B cell (primary cell): ENCODE measurements at places on chromosomes 7 and 10. TPM values are rescaled to one million over a fixed set of nuclear protein-coding genes. Genes with fewer than 3 reads are reported as not detected.

DNA sequence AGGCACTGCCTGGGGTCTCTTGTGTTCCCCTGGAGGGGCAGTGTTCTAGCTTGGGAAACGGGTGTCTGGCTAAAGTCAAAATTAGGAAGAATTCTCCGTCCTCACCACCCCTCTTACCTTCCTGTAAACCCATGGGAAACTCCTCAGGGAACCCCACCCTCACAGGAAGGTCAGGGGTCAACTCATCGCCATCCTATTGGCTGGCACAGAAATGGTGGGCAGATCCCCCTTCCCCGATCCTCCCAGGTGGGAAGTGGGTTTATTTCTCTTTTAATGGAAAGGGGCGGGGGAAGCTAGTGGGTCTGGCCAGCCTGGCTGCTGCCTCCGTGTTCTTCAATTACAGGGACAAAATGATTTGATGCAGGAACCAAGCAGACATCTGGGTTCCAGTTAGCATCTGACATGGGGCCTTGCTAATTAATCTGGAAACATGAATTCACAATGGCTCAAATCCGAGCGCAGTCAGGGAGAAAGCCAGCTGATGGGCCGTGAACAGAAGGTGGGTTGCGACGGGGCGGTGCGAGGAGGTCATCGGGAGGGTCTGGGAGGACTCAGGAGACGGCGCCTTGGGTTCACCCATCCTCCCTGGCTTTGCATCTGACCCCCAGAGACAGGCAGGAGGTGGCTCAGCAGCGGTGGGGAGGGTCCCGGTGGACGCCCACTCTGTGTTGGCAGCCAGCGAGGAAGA lies 66.6 kb downstream of the SLIT1 start:
- H3K27me3 ChIP-seq = peaks cover 12% of the 10 kb centered on the region
- no peak overlapping the region for H3K4me3 ChIP-seq
- H3K4me1 ChIP-seq = no peaks in the 10 kb centered on the region
- DNase-seq = no peak
- no peaks in the 10 kb centered on the region for H3K36me3 ChIP-seq
- H3K27ac ChIP-seq = no peak overlapping the region

DNA sequence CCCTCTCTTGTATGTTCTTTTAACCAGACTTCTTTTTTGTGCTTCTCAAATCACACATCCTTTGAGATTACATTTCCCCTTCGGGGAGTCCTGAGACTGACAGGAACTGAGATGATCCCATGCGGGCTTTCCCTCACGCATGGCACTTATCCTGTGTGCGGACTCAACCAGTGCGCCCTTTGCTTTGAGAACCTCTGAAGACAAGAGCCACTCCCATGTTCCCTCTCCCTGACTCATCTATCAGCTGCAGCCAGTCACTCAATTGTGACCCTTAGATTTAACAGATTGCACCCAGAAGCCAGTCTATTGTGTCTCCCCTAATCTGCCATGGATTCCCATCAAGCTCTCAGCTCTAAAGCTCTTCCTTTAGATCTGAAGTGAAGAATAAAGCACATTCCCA lies 353.9 kb upstream of the MEOX2 start:
- H3K27ac ChIP-seq = no peak overlapping the region
- no peaks in the 10 kb centered on the region for H3K36me3 ChIP-seq
- H3K4me3 ChIP-seq = no peak overlapping the region

DNA sequence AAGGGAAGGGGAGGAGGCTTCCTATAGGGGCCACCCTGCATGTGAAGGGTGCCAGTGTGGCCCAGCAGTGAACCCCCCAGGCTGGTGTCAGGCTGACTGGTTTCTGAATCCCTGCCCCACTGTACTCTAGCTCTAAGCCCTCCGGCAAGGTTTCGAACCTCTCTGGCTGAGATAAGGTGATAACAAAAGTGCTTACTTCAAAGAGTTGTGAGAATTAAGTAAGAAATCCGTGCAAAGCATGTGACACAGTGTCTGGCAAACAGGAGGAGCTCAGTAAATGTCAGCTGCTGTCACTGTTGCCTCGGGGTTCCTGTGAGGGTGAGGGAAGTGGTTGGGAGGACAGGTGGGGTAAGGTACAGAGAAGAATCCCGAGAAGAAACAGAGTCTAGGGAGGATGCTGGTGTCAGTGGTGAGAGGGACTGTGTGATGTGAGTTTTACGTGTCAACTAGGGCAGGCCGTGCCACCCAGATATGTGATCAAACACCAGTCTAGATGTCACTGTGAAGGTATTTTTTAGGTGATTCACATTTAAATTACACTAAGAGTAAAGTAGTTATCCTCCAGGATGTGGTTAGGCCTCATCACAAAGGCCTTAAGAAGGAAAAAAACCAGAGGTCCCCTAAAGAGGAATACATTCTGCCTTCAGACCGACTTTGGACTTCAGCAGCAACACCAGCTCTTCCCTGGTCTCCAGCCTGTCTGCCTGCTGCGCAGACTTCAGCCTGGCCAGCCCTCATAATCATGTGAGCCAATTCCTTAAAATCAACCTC lies 64.4 kb downstream of the BPGM start:
- no peak overlapping the region for H3K27ac ChIP-seq
- no peaks in the 10 kb centered on the region for H3K27me3 ChIP-seq
- no peaks in the 10 kb centered on the region for H3K4me1 ChIP-seq
- H3K4me3 ChIP-seq = no peak overlapping the region
- DNase-seq = no peak

GRCh38 chr10:19921300-19922140 lies 105.3 kb downstream of the PLXDC2 start:
- DNase-seq = no peak
- no peaks in the 10 kb centered on the region for H3K27me3 ChIP-seq
- H3K36me3 ChIP-seq = no peaks in the 10 kb centered on the region
- no peak overlapping the region for H3K4me3 ChIP-seq
- no peak overlapping the region for H3K27ac ChIP-seq

DNA sequence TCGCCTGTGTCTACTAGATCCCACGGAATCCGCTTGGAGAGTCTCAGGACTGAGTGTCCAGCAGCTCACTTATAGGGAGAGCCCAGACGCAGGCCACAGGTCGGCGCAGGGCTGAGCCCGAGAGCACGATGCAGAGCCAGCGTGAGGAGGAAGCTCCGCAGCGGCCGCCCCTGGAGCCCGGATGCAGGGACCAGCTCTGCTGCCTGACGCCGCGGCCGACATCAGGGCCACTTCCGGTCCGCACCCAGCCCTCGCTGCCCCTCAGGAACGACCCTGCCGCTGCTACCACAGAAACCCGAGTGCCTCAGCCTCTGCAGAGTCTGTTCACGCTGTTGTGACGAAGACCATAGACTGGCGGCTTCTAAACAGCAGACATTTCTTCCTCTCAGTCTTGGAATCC lies 275.8 kb upstream of the PPP2R2D start:
- no peaks in the 10 kb centered on the region for H3K36me3 ChIP-seq
- H3K4me1 ChIP-seq = no peaks in the 10 kb centered on the region
- H3K27ac ChIP-seq = no peak overlapping the region
- H3K27me3 ChIP-seq = no peaks in the 10 kb centered on the region

DNA sequence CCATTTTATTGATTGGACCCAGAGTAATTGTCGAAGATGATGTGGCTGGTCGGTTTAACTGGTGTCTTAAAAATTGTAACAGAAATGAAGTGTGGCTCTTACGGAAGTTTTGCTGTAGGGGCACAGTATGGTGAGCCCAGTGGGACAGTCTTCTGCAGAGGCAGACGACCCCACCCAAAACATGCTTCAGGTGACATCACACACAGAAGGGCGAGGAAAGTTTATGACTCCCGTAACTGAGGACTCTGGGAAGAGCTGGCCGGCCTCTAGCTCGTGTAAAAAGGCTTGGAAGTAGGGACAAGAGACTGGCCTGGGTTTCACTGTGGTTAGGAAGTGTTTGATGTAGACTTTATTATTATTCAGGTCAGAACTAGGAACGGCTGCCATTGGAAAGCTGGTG lies 73.3 kb downstream of the HTR5A start:
- H3K27me3 ChIP-seq = no peaks in the 10 kb centered on the region
- H3K36me3 ChIP-seq = no peaks in the 10 kb centered on the region
- no peak overlapping the region for H3K27ac ChIP-seq
- no peak overlapping the region for H3K4me3 ChIP-seq
- no peak for DNase-seq
- no peaks in the 10 kb centered on the region for H3K4me1 ChIP-seq

- no peaks in the 10 kb centered on the region for H3K27me3 ChIP-seq
- DNase-seq = no peak
- H3K4me1 ChIP-seq = no peaks in the 10 kb centered on the region
- H3K36me3 ChIP-seq = no peaks in the 10 kb centered on the region
- no peak overlapping the region for H3K27ac ChIP-seq
Observed at GRCh38 chr10:44939691-44940401, 19.8 kb upstream of the RASSF4 start.

- no peak overlapping the region for H3K4me3 ChIP-seq
- H3K27me3 ChIP-seq = no peaks in the 10 kb centered on the region
- no peak for DNase-seq
- H3K36me3 ChIP-seq = no peaks in the 10 kb centered on the region
- no peak overlapping the region for H3K27ac ChIP-seq
Observed at GRCh38 chr10:77820349-77820748, 106.2 kb downstream of the DLG5 start.

- DNase-seq = no peak
- H3K4me1 ChIP-seq = no peaks in the 10 kb centered on the region
- no peaks in the 10 kb centered on the region for H3K36me3 ChIP-seq
- H3K27ac ChIP-seq = no peak overlapping the region
- H3K27me3 ChIP-seq = no peaks in the 10 kb centered on the region
- H3K4me3 ChIP-seq = no peak overlapping the region
Observed at GRCh38 chr7:96388620-96389383, 66.9 kb upstream of the SLC25A13 start.

DNA sequence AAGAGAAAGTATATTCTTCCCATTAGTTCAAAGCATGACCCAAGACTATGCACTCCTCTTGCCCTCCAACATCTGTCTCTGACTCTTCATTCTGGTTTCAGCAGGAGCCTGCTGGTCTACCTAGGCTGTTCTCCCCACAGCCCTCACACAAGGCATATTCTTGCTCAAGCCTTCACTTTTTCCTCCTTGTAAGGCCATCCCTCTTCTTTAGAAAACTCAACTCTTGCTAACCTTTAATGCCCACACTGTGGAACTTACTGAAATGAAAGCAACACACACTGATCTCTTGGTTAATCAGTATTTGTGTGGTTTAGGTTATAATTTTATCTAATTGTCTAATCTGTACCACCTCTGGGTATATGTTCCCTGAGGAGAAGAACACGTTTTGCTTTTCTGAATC lies 75.8 kb downstream of the PRKCQ start:
- no peaks in the 10 kb centered on the region for H3K36me3 ChIP-seq
- no peak for DNase-seq
- H3K27ac ChIP-seq = no peak overlapping the region
- H3K4me1 ChIP-seq = no peaks in the 10 kb centered on the region
- H3K4me3 ChIP-seq = no peak overlapping the region

GRCh38 chr7:455110-455928 lies 64.3 kb downstream of the PDGFA start:
- peaks cover 3% of the 10 kb centered on the region for H3K4me1 ChIP-seq
- no peak overlapping the region for H3K4me3 ChIP-seq
- no peak overlapping the region for H3K27ac ChIP-seq
- H3K27me3 ChIP-seq = peaks cover 19% of the 10 kb centered on the region

The SPDYE5 gene
- polyA plus RNA-seq = 0.10 and 0.27 TPM in 2 replicates

The MTURN gene
- polyA plus RNA-seq = 4.5 and 14.2 TPM in 2 replicates

The ACTL6B gene
- polyA plus RNA-seq = not detected in 2 replicates

The MALRD1 gene
- not detected in 2 replicates for polyA plus RNA-seq

The SUPV3L1 gene
- polyA plus RNA-seq = 33.6 and 57.0 TPM in 2 replicates

The SPDYE16 gene
- 0.22 and 0.34 TPM in 2 replicates for polyA plus RNA-seq

The EPHA1 gene
- 0.39 and 0.50 TPM in 2 replicates for polyA plus RNA-seq

The ELOVL3 gene
- polyA plus RNA-seq = not detected in 2 replicates
